Uterus (tissue), 4 donors: ENCODE measurements at places on chromosomes 5 and 9.

DNA sequence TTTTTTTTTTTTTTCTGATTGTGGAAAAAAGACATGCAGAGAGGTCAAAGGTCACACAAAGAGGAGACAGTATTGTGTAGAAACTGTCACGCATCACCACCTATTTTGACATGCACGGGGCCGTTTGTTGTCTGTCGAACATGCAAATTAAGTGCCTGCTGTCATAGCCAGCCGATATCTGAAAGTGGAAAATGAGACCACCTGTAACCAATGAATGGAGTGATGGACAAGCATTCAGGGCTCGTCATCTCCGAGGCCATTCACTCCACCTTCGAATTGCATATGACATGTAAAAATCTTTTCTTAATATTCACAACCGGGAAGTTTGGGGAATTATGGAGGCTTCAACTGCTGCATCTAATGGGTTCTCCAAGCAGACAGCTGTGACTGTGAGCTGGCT is 512.2 kb upstream of the ADAMTS16 start:
- no peak for DNase-seq

- DNase-seq = no peak
Measured at GRCh38 chr9:81649475-81650240, 39.7 kb downstream of the TLE1 start.

- DNase-seq = no peak
Measured at GRCh38 chr9:12680341-12680740, 12.8 kb upstream of the TYRP1 start.

GRCh38 chr5:79886456-79886855 is 104.6 kb downstream of the MTX3 start:
- no peak for DNase-seq

DNA sequence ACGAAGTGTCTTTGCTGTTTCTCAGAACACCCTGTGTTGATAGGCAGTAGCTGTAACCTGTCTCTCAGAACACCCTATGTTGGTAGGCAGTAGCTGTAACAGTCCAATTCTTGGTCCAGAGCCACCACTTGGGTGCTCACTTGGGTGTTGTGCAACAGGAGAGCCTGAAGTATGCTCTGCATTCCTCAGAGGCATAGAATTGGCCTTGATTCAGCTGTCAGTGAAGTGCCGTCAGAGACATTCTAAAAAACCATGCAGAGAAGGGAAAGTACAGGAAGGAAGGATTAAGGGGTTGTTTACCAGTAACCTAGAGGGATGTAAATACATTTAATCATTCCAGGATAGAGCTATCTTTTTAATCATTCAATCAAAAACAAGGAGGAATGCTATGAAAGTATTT is 231.2 kb downstream of the ARRDC3 start:
- no peak for DNase-seq

GRCh38 chr9:95623640-95624039 is 106.9 kb upstream of the PTCH1 start:
- no peak for DNase-seq

DNA sequence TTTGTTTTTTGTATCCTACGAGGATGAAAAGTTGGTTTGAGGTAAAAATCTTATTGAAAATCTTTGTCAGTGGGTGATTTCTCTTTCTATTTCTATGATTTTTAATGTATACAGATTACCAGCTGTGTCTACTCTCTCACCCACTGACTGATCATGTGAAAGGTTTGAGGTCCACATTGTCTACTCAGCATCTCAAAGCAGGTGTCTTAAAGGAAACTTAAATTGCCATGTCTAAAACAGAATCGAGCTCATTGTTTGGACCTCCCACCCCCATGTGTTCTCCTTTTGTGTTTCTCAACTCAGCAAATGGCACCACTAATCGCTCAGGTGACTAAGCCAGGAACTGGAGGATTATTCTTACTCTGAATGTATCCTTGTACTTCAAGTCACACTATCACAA is 121.5 kb downstream of the YTHDC2 start:
- no peak for DNase-seq

- DNase-seq = no peak
Measured at GRCh38 chr5:61675015-61675692, 343.1 kb downstream of the ZSWIM6 start.

GRCh38 chr5:139659695-139660101 is 11.5 kb downstream of the CXXC5 start:
- DNase-seq = no peak
